H4 (cell line): ENCODE measurements at places on chromosomes 6 and 20.

DNA sequence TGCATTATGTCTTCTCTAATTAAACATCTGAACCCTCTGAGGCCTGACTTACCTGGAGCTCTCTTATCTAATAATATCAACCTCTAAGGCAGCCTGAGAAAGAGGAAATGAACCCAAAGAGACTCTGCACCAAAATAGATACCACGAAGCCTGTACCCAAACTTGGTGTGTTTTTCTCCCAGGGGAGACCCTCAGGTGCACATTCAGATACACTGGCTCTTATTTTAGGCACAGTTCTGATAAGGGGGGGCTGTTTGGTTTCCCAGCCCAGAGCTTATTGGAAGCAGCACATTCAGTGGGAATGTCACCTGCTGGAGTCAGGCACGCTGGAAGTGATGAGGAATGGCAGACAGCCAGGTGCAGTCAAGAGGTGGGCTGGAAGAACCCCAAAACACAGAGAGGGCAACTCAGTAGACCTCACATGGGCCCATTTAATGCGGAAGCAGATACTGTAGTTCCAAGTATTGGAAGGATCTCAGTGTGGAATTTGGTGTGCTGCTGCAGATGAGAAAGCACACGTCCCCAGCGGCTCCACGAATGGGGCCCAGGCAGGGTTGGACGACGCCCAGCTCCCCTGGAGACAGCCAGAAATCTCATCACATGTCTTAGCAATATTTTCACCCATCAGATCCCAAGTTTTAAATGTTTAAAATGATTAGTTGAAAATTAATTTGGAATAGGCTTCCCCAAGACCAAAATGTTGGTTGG is 9.7 kb upstream of the CCR6 start:
- no peak for DNase-seq

GRCh38 chr6:45027126-45027525 is 301.0 kb upstream of the RUNX2 start:
- no peak for DNase-seq

DNA sequence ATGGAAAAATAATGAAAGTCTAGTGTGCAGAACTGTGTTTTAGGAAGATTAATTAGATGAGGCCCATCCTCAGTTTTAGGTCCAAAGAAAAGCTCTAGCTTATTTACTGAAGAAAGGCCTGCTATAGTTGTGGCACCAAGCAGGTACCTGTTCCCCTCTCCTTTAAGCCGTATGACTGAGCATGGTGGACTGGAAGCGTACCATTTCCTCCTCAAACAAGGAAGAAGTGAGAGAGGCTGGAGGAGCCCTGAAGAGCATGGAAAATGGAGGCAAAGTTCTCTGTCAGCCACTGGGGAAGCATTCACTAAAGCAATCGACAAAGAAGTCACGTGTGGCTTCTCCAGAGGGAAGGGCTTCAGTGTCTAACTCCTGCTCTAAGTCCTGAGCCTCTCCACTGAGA is 100.2 kb downstream of the MAN1A1 start:
- no peak for DNase-seq

DNA sequence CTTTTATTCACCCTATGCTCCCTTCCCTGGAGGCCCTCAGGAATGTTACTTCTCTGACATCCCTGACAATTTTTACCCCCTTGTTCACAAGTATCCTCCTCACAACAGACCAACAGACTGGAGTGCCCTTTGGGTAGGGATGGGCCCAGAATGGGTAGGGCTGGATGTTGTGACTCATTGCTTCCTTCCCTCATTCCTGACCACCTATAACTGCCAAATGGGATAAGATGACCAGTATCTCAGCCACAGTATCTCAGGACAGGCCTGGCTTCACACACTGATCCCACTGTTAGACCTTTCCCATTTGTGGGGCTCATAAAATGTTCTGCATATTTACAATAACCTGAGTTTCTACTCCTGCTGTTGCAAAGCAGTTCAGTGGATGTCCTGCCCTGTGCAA is 223.0 kb upstream of the LRFN2 start:
- DNase-seq: no peak

- DNase-seq: no peak
These were observed 8.0 kb upstream of the SNX3 start for GRCh38 chr6:108268845-108269244.

- no peak for DNase-seq
These were observed 630.8 kb upstream of the IMPG1 start for GRCh38 chr6:76703285-76703684.

DNA sequence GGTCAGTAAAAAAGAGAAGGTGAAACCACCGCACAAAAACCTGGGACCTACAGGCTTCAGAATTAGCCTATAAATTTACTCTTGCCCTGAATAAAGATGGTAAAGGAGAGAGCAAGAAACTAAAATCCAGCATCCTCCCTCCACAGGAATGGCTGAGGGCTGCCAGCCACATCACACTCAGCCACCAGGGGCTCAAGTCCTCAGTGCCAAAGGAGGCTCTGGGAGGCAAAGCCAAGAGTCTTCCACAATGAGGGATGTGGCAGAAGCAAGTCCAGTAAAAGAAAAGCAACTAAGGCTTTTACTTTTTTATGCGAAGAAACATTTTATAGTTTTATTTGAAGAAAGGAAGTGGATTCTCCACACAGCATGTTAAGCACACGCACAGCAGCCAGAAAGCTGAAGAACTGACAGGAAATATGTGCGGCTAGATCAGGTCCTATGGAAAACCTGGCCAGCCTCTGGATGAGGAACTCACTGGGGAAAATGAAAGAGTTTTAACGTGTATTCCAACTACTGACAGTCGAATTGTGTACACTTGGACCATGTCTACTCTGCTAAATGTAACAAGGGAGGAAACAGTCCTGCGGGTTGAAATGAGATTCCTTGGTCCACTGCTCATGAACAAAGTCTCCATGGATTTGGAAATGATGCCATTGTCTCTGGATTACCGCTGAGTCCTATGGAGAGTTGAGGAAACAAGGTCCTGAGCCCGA is 219.4 kb upstream of the SSTR4 start:
- DNase-seq: no peak

- DNase-seq: peak; percentile 4
These were observed 142.2 kb downstream of the MOXD1 start for GRCh38 chr6:132259070-132259469.

DNA sequence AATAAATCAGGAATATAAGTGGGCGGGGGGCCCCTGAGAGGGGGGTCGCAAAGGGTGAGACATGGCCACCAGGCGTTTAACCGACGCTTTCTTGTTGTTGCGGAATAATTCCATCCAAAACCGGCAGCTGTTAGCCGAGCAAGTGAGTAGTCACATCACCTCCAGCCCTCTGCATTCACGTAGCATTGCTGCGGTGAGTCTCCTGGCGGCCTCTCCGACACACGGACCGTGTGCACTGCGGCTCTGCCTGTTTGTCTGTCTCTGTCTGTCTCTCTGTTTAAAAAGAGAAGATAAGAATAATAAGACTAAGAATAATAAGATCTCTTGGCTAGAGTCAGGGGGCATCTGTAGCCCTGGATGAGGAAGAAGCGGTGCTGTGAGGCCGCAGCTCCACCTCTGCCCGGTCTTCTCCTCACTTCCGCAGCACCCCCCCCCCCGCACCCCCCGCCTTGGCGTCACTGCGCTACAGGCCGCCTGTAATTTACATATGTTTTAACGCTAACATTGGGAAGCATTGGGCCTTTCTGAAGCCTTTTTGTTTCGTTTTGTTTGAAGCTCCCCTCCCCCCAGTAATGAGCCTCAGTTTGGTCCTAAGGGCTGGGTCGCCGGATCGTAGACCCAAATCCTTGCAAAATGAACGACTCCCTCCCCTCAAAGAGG is 993 bp downstream of the STX16 start:
- peak; percentile 72 for DNase-seq

DNA sequence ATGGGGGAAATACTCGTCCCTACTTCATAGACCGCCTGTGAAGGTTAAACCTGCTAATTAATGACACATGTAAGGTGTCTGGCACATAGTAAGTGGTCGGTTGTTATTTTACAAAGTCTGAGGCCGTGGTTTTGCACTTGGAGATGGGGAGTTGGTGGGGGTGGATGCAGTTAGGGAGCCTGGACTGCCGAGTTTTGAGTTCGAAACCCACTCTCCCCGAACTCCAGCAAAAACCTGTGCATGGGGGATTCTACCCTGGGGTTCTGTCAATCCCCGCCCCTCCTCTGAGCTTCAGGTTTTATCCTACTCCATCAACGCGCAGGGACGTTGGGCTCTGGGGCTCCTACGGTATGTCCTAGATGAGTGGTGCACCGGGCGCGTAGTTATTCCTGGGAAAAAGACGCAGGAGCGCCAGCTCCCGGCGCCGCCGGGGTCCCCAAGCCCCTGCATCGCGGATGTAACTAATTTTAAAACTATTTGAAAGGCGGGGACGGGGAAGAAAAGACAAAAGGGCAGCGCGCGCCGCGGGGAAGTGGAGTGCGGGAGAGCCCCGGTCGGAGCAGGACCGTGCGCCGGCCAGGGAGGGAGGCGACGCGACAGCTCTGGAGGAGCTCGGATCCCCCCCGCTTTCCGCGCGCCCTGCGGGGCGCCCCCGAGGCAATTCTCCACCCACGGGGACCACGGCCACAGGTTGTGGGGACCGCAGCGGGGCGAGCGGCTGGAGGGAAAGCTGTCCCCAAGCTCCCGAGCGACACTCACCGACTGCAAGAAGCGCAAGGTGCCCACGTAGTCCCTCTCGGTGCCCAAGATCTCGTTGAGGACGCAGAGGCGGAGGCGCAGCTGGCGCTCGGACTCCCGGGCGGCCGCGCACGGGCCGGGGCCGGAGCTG is 672 bp downstream of the PREX1 start:
- peak; percentile 26 for DNase-seq

DNA sequence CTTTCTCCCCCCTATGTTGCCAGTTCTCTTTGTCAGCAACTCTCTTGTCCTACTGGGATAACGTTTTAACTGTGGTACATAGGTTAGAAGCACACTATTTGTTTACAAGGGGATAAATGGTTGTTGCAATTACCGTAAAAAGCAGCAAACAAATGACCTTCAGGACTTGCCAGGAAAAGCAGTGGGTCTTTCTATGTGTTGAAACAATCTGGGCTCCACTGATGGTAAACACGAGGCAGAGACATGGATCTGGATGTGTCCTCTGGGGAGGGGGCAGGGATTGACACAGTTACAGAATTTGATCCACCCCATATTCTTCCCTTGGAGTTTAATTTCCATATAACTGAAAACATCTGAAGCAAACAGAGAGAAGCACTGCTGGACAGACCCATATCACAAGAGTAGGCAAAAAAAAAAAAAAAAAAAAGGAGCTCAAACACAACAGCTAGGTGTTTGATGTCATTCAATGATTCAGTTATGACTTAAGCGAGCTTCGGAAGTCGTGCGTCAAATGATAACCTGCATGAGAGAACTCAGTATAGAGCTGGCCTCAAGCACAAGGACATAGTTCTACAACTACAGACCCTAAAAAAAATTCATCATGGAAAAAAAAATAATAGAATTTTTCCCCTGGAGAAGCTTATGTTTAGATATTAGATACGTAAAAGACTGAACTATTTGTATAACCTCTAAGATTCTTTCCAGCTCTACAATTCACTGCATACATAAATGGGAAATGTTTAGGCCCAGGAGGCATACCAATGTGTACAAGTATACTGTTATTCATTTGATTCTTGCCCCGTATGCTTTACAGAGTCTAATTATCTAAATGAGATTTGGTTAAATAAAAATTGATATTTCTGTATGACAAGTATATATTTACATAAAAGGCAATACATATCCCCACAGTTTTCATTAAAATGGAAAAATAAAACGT is 127.7 kb downstream of the ALDH8A1 start:
- no peak for DNase-seq

- no peak for DNase-seq
These were observed 50.4 kb upstream of the ENTPD6 start for GRCh38 chr20:25145131-25145530.

DNA sequence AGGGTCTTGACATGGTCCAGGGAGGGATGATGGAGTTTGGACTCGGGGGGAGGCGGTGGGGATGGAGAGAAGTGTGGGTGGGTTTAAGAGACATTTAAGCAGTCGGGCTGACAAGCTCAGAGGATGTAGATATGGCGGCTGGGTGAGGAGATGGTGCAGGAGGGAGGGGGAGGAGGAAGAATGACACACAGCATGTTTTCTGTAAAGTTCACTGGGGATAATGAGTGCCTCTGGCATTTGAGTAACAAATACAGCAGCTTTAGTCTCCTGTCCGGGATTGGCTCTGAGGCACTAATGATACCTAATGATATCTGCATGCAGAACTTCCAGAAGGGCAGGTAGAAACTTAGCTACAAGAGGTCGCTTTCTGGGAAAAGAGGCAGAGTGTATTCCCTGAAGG is 107.8 kb downstream of the DHX35 start:
- DNase-seq: no peak

DNA sequence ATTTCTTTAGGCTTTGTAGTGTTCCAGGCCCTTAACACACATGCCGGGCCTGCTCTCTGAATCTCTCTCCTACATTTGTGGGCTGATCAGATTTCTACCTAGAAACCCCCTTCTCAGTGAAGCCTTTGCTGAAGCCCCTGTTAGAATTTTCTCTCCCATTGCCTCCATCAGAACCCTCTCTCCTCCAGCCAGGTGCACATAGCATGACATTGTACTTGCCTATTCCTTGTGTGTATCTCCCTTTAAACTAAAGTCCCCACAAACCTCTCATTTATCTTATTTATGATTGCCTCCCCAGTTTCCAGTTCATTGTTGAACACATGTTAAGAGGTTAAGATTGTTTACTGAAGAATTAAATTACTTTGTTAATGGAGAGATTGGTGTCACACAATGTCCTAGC is 325.5 kb upstream of the CITED2 start:
- no peak for DNase-seq

DNA sequence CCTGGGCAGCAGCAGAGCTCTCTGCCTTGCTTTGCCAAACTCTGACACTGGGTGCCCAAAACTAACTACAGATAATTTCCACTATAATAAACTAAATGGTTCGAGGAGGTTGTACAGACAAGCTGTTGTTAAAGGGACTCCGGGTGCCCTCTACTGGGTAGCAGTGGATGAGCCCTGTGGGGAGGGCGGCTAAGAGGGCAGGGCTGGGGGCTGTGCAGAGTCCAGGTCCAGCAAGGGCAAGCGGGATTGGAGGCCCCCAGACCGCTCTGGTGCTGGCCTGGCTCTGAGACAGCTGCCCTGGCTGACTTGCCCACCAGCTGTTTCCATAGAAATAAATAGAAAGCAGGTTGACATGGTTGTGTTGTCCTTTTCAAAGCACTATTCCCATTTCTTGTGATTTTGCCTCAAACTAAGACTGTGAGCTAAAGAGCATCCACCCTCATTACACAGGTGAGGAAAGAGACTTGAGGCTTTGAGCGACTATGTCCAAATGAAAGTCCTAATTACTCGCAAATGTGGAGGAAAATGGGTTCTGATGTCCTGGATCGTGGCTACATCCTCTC is 167.6 kb upstream of the CST7 start:
- DNase-seq: peak; percentile 57

DNA sequence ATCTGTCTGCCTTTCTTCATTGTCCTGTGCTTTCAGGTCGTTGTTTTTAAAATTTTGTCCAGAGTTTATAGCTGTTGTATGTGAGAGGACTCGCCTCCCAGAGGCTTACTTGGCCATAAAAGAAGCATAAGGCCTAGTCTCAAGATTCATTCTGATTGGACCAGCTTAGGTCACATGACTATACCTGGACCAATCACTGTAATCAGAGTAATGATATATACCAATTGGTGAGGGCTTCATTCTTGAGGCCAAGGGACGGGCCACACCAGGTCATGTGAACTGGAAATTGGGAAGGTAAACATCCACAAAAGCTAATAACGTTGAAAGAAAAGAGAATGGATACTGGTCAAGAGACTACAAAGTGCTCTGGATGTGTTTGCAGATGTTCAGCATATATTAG is 141.4 kb upstream of the SULF2 start:
- no peak for DNase-seq
